H4 (cell line): ENCODE measurements at places on chromosomes 11 and 22. TPM values are rescaled to one million over a fixed set of nuclear protein-coding genes. Genes with fewer than 3 reads are reported as not detected.

DNA sequence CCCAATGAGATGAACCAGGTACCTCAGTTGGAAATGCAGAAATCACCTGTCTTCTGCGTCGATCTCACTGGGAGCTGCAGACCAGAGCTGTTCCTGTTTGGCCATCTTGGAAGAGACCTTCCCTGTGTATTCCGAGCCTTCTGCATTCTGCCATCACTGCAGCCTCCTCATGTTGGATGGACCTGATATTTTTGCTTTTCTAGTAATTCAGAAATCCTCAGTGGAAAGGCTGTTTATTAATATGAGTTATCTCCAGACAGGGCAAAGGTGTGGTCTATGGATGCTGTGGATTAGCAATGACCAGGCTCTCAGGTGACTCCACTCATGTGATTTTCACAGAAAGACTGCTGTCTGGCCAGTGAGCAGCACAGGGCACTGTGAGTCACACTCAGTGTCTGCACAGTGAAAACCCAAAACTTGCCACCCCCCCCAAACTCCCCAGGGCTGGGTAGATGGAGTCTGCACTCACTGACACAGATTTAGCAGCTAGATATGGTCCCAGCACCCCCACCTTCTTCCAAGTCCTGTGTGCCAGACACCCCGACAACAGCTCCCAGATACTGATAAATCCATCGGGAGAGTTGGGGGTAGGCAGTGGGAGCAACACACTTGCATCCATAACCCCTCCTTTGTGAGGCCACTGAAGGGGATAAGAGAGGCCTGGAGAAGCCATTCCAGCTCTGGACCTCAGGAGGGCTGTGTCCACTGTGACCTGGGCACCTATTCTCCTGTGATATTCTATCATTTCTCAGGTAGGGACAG lies 75.2 kb upstream of the TOP3B start:
- no peak for DNase-seq

- no peak for DNase-seq
Measured at GRCh38 chr11:94672636-94673035, 95.5 kb upstream of the AMOTL1 start.

DNA sequence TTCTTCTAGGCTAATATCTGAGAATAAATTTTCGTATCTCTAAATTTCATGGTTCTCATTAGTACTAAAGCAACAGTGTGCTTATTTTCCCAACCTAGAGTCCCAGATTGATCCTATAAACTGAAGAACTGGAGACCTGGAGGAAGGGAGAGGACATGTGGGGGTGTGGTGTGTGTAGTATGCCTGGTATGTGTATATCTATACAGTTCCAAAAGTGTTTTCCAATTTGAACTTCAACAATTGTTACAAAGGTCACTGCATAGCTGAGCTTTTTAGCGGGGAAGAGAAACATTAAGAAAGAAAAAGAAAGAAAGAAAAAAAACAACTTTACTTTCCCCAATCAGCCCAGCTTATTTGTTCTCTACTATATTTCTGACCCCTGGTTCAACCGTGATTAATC lies 152.1 kb downstream of the SOX6 start:
- no peak for DNase-seq

DNA sequence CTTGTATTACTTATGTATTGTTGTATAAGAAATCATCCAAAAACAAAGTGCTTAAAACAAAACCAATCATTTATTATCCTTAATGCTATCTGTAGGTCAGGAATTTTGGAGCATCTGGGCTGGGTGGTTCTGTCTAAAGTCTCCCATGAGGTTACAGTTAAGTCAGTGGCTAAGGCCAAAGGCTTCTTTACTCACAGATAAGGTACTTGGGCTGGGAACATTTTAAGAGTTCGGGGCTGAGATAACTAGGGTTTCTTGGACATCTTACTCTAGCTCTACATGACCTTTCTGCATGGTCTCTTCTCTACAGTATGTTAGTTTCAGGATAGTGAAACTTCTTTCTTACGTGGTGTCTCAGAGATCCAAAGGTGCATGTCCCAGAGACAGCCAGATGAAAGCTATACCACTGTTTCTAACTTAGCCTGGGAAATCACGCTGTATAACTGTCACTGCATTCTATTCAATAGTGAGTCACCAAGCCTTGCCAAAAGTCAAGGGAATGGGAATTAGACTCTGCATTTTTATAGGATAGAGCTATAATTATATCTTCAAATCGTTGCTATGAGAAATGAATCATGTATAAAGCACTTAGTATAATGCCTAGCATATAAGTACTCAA lies 29.6 kb downstream of the SOX6 start:
- DNase-seq: no peak

DNA sequence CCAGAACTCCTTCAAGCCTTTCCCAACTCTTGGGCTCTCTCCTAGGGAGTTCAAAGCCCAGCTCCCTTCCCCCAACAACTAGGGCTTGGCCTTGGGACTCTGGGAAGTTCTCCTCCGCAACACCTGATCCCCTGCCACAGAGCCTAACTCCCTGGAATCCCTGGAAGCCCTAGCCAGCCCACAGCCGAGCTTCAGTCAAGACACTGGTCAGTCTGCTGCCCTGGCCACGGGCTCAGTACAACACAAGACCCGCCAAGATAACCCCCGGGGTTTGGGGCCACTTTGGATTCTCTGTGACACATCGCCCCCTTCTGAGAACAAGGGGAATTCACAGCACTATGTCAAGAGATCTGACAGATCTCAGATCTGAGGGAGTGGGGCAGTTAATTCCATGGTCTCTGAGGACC lies 58.3 kb downstream of the SLC22A12 start:
- no peak for DNase-seq

- DNase-seq: peak; percentile 42
Measured at GRCh38 chr22:39343259-39344045, 6.3 kb upstream of the SYNGR1 start.

GRCh38 chr11:94700622-94701021 lies 67.5 kb upstream of the AMOTL1 start:
- DNase-seq: no peak

DNA sequence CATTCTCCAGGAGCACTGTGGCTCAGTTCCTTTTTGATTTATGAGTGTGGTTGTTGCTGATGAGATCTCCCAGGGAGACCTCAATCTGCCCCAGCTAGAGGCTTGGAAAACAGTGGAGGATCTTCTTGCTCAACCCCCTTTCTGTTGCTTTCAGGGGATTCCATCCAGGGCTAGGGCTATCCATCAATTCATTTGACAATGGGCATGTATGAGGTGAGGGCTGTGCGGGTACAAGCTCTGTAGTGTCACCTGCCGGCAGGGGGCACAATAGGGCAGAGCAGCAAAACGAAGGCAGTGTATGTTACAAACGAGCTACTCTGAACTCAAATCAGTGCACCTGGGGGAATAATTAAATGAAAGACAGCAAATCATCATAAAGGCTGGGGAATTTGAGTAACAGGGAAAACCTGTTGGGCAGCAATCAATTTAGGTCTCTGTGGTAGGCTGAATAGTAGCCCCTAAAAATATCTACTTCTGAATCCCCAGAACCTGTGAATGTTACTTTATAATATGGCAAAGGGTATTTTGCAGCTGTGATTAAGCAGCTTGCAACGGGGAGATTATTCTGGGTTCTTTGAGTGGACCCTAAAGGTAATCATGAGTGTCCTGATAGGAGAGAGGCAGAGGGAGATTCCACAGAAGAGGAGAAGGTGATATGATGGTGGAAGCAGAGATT lies 170.3 kb upstream of the ZBED5 start:
- DNase-seq: peak; percentile 59

UBQLN3 gene
- not detected in 2 replicates for total RNA-seq

OR8B3 gene
- total RNA-seq: not detected in 2 replicates

MMP27 gene
- not detected in 2 replicates for total RNA-seq
